Stimulated activated naive CD8-positive, alpha-beta T cell treated with anti-CD3 and anti-CD28 coated beads, Interleukin-15, amount 100 ng/mL, for 72 hours (primary cell): ENCODE measurements at places on chromosomes 2 and 18.

DNA sequence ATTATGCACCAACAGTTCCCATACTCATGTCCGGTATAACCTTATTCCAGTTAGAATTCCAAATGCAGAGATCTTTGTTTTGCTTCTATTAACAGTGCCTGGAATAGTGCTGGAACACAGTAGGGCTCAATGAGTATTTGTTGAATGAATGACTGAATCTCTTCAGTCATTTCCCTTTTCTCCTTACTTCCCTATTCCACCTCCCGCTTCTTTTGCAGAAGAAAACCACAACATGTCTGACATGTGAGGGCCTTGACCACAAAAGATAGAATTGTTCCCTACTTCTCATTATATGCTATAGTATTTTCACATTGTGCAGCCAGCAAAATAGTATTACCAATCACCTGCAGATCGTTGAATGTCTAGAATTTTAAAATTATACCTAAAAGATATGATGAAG is 19.5 kb upstream of the HNRNPLL start:
- no peak for DNase-seq

- DNase-seq, result no peak
Measured at GRCh38 chr2:26652361-26653041, 11.3 kb upstream of the CIB4 start.

- DNase-seq, result no peak
Measured at GRCh38 chr2:181007086-181007837, 26.9 kb downstream of the UBE2E3 start.

DNA sequence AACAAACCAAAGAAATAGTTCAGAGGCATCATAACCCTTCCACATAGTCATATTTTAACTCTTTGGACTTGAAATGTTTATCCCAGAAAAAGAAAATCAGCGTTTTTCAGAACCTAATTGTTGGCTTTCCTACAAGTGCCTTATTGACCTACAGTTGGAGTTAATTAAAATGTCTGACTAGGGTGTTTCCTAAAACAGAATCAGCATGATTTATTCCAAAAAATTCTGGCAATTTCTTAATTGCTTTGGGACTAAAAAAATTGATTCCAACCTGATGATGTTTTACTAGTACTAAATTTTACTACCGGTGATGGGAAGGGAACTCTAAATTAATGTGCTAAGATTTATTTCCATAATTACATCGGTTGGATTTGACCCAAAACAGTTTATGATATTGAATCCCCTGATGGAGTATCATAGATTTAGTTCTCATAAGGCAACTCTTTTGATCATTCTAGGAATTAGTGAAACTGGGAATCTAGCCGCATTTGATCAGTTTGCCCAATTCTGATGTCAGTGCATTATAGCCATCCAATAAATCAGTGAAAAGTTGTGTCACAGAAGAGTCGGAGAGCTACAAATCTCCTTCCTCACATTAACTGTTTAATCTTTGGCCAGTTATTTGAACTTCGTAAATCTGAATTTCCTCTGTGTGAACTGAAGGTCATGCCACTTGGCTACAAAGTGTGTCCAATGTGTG is 134.3 kb upstream of the DSEL start:
- DNase-seq, result no peak

GRCh38 chr2:170009209-170009608 is 168.7 kb upstream of the MYO3B start:
- no peak for DNase-seq

- DNase-seq, result no peak
Measured at GRCh38 chr2:45680351-45680967, 29.0 kb downstream of the PRKCE start.

DNA sequence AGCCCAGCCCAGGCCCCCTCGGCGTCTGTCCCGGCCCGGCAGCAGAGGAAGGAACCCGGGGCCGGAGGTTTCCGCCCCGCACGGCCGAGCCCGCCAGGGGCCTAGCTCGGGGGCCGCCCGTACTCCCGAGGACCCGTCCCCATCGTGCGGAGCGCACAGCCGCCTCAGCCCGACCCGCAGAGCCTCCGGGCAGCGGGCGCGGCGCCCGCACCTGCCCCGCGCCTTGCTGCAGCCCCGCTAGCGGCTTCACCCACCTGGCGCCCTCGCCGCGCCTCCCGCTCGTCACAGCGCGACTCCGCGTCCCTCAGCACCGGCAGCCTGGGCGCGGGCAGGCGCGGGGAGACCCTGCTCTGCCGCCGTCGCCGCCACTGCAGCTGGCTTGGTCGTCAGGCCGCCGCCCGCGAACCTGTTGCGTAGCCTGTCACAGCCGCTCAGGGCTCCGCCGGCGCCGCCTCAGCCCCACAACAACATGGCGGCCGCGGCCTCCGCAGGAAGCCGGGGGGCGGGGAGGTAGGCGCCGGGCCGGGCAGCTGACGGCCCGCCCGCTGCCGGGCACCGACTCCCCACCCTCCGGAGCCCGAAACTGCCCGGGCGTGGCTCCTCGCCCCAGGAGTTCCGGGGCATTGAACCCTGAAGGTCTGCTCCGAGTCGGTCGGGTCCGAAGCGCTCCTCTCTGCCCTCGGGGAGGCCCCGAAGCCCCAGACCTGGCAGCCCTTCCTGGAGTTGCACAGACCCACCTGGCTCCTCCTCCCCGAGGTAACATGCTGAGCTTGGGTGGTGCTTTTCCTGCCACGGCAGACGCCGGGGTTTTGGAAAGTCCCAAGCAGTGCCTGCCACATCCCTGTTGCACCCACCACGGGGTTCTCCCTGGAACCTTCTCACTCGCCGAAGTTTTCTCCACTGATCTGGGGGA is at the start of gene ITSN2:
Gene ITSN2, minus strand, starts transcription at position 487 of the 913 bp plus-strand sequence. CDS start 32,454 bp downstream, outside the sequence.
- DNase-seq, result peak; percentile 87

DNA sequence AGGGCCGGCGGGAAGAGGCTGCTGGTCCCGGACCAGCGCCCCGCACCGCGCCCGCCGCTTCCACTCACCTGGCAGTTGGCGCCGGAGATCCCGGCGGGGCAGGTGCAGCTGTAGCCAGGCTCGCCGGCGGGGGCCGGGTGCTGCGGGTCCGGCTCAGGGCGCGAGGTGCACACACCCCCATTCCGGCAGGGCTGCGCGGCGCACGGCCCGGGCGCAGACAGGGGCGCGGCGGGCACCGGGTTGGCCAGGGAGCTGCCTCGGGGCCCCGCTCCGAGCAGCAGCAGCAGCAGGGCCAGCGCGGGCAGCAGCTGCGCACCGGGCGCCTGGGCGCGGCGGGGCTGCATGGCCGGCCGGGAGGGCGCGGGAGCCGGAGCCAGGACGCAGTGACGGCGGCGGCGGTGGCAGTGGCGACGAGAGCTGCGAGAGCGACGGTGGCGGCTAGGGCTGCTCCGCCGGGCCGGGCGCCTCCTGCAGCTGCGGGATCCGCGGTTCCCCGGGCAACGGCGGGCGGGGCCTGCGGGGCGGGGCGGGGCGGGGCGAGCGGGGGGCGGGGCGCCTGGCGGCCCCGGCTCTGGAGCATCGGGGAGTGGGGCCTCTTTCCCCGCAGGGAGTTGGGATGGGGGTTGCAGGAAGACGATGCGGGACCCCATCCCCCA is at the start of gene DNER:
Gene DNER, minus strand, starts transcription at position 476 of the 656 bp plus-strand sequence. Its CDS starts 132 bp downstream, at position 344.
- peak; percentile 51 for DNase-seq

GRCh38 chr18:48405978-48406377 is 3.2 kb downstream of the ZBTB7C start:
- no peak for DNase-seq

GRCh38 chr2:58939388-58939787 is 698.3 kb upstream of the FANCL start:
- DNase-seq, result no peak

DNA sequence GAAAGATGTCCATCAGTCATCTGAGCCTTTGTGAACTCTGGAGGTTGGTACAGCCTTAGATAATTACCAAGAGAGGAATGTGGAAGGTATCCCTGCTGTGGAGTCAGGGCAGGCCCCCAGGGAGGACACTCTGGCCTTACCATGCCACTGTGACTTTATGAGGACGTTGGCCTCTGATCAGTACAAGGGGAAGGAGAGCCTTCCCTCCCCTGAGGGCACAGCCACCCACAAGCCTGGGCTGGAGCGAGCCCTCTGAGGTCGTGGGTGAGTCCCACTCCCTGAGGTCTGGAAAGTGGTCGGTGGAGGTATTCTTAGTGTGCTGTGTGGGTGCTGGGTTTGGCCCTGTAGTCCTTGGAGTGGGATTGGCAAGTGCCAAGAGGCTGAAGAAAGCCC is 91.6 kb downstream of the STPG4 start:
- no peak for DNase-seq

- no peak for DNase-seq
Measured at GRCh38 chr18:49565612-49566011, 3.8 kb downstream of the LIPG start.

GRCh38 chr18:46009125-46009840 is 42.2 kb upstream of the EPG5 start:
- DNase-seq, result no peak

- no peak for DNase-seq
Measured at GRCh38 chr2:44197816-44198215, 29.1 kb downstream of the PPM1B start.

GRCh38 chr2:60925994-60926740 is 44.8 kb downstream of the REL start:
- no peak for DNase-seq

DNA sequence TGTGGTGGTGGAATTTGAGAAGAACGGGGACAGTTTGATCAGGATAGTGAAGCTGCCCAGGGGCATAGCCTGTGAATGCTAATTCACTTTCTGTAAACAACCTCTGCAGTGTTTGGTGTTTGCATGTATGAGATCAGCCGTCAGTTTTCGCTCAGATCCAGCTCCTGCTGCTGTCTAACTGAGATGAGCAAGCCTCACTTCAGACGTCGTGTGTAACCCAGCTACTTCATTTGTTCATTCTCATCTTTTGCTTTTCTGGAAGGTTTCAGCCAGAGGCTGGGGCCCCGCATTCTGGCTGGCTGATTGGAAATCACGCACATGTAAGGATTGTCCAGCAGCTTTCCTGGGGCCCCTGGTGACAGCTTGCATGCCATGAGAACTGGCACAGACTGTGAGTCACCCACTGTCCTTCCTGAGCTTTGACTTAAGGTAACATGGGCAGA is 48.9 kb downstream of the LDLRAD4 start:
- DNase-seq, result no peak

DNA sequence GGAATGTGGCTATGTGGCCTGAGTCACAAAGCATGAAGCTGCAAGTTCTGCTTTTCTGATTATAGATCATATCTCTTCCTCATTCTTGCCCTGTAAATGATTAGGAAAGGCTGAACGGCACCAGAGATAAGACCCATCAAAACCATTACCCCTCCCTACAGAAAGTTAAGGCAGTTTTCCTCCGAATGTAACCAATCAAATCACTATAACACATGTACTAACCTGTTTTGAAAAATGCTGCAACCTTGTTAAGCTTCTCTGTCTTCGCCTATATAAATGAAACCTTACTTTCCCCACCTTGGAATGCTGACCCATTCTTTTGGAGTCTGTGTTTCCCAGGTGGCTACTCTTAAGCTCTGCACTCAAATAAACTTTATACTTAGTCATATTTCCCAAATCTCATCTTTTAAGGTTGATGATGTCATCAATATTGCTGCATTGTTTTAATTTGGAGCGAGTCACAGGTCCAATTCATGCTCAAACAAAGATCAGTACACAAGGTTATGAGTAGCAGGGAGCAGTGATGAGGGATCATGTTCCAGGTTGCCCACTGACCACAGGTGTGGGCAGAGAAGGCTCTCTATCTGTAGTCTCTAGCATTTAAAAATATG is 662.3 kb downstream of the IRS1 start:
- DNase-seq, result no peak

GRCh38 chr2:76870581-76870980 is 651.6 kb downstream of the LRRTM4 start:
- no peak for DNase-seq

DNA sequence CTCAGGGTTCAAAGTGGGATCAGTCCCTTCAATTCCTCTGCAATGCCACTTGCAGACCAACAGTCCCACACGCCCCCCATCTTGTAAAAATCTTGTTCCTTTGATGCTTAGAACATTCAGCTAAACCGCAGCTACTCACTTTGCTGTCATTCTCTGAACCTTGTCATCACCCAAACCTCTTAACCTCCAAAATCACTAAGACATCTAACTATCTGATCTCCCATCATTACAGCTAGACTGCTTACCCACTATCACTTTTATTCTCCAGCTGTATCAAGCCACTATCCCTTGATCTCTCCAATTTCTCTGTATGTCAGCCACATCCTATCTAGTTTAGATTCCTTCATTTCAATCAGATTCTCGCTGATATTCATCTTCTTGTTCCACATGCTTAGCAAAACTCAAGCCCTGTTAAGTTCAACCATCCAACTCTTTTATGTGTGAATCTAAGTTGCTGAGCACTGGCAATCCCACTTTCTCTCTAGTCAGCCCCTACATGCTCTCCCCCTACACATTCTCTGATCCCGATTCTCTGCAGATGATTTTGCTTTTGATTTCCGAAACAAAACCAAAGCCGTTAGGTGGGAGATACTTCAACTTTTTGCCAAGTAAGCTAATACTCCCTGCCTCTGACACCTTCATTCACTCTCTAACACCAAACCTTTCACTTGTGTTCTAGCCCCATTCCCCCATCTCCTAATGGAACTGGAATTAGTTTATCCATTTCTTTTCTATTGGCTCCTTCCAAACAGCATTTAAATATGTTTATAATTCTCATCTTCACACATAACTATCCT is 4.6 kb downstream of the GTF3C2 start:
- DNase-seq, result no peak

- no peak for DNase-seq
Measured at GRCh38 chr2:8198766-8199382, 483.0 kb upstream of the ID2 start.

DNA sequence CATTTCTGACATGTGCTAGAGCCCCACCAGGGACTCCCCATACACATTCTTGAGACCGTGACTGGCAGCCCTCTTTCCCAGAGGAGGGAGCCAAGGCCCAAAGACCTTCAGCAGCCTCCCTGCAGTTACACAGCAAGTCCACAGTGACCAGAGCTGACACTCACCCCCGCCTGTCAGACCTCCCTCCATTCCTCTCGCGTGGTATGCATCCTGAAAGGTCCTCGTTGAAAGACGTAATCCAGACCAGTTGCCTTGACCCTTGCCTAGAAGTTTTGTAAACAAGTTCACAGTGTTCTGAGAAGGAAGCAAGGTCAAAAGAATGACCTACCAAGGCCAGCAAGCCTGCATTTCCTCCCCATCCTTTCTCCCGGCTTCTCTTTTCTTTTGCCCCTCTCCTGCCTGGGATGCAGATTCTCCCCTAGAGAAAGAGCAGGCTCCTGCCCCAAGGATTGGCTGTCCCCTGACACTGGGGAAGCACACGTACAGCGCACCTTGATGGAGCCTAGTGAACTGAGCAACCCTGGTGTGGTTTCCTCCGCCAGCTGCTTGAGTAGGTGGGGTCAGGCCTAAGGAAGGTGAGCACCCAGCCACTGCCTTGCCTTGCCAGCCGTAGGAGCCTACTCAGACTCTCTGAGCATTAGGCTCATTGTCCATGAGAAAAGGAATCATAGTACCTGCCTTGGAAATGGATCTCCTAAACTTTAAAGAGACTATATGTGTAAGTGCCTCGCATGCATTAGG is 18.3 kb downstream of the TRIB2 start:
- no peak for DNase-seq

- no peak for DNase-seq
Measured at GRCh38 chr2:76870011-76870410, 652.2 kb downstream of the LRRTM4 start.
